CMK (cell line): ENCODE measurements at places on chromosomes 2 and 18.

DNA sequence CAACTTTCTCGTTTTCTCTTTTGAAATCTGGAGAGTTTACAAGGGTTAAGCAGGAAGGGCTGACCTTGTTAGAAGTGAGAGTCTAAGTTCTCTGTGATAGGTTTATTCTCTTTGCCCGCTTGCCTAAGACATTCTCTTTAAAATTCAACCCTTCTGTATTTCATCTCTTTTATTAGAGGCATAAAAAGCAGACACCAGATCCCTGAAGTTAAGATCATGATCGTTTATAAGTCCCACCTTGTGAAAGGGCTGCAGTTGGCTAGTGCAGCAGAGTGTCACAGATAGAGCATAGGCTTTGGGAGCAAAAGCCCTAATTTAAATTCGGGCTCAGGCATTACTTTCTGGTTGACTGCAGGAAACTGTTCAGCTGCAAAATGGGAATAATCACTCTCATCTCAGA, 181.2 kb downstream of the EPHA4 start:
- no peak for DNase-seq

DNA sequence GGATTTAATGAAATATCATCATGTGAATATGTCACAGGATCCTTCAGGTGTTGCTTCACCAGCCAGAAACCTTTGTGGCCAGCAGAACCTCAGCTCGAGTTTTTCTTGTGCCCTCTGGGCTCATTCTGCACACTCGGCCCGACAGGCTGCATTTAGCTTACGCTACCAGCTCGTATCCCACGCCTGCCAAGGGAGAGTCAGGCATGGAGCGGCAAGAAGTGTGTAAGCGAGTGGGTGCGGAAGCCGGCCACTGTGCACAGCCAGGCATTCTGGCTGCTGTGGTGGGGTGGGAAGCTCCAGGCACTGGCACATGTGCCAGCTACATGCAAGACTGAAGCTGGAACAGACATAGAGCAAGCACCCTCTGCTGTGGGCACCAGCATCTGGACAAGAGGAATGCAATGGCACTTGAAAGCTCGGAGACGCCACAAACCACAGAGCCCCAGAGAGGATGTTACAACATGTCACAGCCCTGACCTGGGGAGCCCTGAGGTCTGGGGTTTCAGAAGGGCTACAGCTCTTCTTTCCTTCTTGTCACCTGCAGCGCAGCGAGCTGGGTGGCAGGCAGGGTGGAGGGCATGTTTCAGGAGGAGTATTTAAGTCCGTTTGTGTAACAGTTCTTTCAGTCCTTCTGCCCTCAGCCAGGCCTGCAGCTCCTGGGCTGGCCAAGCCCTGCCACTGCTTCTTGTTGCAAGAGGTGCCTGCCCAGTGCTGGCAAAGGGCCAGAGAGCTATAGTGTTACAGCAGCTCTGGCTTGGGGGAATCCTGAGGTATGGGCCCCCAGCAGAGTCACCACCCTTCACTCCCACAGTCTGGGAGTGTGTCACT, 257.3 kb upstream of the HNMT start:
- DNase-seq, result no peak

- DNase-seq, result no peak
Observed at GRCh38 chr2:33791625-33792024, 192.5 kb upstream of the FAM98A start.

GRCh38 chr2:201366146-201366545, 9.0 kb upstream of the FLACC1 start:
- no peak for DNase-seq

DNA sequence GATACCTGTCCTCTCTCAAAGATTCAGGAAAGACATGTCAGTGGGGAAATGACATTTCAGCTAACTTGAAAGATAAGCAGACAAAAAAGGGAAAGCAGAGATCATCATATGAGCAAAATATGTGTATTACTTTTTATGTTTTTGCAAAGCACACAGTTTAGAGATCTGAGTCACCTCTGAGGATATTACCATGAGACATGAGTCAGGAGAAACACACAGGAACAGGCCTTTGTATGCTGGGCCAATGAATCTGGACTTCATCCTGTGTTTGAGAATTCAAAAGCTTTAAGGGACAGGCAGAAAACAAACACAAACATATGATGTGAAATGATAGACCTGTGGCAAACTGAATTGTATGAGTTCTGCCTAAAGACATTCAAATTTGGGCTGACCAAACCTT, 306.0 kb upstream of the EPC2 start:
- no peak for DNase-seq

DNA sequence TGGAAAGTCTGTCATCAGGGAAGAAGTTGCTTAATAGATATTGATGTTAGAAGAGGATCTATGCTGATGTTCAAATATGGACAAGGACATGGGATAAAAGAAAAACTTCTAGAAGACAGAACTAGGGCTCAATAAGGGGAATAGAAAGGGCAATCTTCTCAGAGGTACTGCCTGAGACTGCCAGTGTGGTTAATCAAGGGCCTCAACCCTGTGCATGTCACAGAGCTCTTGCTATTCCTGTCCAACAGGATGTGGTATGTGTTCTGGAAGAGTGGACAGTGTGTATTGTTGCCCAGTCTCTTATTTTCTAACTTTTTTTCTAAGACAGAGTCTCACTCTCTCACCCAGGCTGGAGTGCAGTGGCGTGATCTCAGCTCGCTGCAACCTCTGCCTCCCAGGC, 27.8 kb upstream of the RNF125 start:
- DNase-seq, result no peak

DNA sequence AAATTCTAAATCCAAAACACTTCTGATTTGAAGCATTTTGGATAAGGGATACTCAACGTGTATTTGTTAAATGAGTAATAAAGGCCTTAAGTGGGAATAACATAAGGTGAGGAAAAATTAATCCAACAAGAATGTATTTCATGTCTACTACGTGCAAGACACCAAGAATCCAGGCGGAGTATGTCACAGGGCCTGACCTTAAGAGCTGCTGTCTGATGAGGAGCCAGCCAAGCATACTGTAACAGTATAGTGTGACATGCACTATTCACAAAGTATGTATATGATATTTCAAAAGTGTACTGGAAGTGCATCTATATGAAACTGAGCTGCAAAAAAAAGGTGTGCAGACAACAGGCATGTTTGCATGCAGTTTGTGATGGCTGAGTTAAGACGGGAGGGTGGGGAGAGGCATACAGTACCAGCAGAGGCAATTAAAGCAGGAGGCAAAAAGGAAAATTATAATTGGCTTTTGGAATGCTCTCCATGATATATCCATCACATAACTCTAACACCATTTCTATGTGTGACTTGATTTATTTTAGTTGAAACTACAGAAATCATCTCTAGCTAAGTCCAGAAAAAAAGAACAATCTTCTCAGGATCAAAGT, 18.2 kb downstream of the IWS1 start:
- no peak for DNase-seq

DNA sequence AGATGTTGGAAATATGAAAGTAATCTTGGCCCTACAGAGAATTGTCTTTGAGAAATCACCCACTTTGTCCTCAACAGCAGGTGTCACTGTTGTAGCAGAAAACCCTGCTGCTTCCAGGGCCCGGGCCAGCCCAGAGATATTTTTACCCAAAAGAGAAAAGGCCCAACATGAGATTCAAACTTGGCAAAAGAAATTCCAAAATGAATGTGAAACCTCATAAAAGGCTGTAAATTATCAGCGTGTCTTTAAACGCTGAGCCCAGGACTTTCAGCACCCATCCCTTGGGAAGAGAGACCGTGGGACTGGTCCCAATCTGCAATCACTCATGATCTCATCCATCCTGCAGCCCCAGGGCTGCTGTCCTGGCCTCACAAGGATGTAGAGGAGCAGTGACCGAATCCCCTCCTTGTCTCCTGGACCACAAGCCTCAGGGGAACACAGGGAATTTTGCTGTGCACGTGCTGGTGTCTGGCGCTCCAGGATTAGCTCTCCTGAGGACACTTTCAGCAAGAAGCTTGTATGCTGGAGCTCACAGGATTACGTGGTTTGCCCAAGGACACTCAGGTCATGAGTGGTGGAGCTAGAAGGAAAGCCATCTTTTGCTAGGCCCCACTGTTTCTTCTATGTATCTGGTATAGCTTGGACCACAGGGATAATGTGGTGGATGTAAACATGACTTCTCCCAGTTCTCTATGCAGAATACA, 202.1 kb downstream of the RNF144A start:
- DNase-seq, result no peak

DNA sequence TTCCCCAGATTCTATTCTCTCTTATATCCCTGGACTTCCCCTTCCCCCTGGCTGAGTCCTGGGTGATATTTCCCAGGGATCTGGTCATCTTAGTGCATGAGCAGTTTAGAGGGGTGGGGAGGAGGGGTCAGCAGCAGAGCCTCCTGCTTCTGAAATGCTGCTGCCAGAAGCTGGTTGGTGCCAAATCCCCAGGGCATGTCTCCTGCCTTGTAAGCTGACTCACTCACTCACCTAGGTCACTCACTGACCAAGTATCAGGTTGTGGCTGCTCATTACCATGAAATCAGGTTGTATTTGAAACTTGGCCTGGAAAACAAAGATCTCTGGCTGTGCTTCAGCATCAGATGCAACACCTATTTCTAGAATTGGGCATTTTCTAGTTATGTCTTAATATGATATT, 14.3 kb downstream of the GPR39 start:
- DNase-seq, result no peak

GRCh38 chr2:23231865-23232264, 153.1 kb upstream of the KLHL29 start:
- no peak for DNase-seq

GRCh38 chr18:40450751-40451150, 1504.3 kb upstream of the PIK3C3 start:
- DNase-seq, result no peak

GRCh38 chr18:44816477-44816876, 135.8 kb downstream of the SETBP1 start:
- no peak for DNase-seq
